ENCODE measurements at places on chromosomes 7 and 10. TPM values are rescaled to one million over a fixed set of nuclear protein-coding genes. Genes with fewer than 3 reads are reported as not detected.

GRCh38 chr10:871951-872403 lies 59.5 kb downstream of the LARP4B start:
- no peak for DNase-seq

GRCh38 chr10:125633517-125633999 lies 49.4 kb downstream of the TEX36 start:
- no peak for DNase-seq

DNA sequence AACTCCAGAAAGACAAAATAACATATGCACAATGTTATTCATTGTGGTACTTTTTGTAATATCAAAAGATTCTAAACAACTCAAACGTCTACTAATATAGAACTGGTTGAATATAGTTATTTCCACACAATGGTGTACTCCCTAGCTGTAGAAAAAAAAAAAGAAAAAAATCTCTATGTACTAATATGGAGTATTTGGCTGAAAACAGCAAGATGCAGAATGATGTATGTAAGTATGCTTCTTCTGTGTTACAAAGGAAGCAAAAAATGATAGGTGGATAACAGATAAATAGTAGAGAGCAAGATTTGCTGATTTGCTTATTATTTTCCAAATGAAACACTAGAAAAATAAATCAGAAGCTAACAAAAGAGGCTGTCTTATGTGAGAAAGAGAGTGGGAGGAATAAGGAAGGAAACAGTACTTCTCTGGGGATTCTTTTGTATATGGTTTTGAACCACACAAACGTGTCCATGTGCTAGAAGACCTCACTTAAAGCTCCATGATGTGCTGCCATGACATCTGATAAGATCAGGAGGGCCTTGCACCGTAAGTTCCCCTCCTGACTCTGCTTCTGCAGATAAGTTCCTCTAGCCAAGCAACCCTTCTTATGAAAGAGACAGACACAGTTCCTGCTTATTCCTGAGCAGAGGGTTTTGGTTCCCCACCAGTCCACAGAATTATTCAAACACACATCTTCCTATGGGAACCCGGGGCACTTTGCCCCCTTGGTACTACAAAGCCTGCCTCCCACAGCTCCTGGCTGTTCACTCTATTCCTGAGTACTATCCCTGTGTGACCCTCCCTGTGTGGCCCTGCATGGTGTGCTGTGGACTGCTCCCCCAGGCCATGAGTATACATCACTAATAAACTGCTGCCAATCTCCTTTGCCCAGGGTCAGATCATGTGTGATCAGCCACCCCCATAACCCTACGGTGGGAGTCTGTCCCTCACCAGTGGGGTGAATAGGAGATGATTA lies 159.1 kb downstream of the CCDC71L start:
- DNase-seq: peak; percentile 12

DNA sequence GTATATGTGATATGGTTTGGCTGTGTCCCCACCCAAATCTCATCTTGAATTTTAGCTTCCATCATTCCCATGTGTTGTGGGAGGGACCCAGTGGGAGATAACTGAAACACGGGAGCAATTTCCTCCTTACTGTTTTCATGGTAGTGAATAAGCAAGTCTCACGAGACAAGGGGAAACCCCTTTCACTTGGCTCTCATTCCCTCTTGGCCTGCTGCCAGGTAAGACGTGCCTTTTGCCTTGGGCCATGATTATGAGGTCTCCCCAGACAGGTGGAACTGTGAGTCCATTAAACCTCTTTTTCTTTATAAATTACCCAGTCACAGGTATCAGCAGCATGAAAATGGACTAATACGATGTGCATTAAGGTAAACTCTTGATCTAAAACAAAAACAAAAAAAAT lies 357.1 kb upstream of the AOAH start:
- DNase-seq: peak; percentile 60

DNA sequence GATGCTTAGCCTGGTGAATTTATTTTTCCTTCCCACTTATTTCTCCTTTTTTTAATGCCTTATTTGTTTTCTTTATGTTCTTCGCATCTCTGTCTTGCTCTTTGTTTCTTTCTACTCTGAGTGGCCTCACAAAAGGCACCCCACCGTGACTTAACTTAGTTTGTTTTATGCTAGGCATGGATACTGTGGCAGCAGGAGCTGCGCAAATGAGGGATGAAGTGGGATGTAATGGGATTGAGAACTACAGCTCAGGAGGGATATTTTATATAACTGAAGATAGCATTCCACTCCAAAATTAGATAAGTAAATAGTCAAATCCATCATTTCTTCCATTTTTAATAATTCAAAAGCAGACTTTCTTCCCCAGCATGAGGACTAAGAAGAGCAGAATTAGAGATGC lies 1.7 kb upstream of the CACNA2D1 start:
- DNase-seq: no peak

DNA sequence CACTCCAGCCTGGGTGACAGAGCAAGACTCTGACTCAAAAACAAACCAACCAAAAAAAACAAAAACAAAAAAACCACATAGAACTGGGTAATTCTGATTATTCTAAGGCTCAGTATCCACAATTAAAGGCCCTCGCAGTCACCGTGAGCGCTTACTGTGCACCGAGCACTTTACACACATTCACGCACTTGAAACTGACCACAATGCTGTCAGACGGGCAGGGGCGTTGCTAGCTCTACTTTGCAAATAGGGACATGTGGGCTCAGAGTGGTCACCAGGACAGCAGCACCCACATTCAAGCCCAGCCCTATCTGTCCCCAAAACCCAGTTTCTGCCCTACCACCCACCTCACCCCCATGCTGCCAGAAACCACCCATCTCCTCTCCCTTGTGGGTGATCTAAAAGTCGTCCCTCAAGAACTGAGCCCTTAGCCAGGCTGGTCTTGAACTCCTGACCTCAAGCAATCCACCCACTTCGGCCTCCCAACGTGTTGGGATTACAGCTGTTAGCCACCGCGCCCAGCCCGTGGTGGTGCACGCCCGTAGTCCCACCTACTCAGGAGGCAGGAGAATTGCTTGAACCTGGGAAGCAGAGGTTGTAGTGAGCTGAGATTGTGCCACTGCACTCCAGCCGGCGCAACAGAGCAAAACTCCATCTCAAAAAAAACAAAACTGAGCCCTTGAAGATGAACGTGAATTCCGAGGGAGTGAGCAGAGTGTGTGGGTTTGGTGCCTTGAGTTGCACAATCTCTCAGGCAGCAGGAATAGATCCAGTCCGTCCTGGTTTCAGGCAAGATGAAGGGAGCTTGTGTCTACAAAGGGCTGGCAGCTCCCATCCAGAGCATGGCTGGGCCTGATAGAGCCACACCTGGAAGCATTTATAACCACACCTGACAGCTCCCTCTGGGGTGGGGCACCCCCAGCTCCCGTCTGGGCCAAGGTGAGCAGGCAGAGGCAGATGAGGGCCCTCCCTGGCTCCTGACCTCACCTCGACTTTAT lies 5.4 kb upstream of the HSPB1 start:
- DNase-seq: no peak

GRCh38 chr10:60862517-60862916 lies 81.5 kb downstream of the RHOBTB1 start:
- DNase-seq: no peak

DNA sequence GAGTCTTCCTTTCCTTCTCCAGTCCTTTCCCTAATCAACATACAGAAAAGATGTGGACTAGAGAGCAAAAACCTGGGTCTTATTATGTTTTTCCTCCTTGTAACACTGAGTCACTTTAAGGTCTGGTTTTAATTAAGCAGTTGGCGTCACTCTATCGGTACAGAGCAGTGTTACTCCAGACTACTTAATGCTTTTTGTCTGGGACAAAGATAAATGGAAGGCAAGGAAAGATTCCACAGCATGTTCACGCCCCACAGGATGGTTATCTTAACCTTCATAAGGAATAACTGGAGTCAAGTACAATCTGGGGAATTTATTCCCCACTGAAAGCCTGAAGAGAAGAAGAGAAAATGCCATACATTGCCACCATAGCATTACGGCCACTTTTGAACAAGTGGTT lies 145.7 kb downstream of the ELAPOR2 start:
- DNase-seq: no peak

- no peak for DNase-seq
Measured at GRCh38 chr10:58887474-58887873, 289.0 kb upstream of the PHYHIPL start.

- DNase-seq: no peak
Measured at GRCh38 chr10:111936143-111936542, 247.4 kb downstream of the GPAM start.

GRCh38 chr10:21495002-21495751 lies 30.3 kb downstream of the SKIDA1 start:
- DNase-seq: no peak

DNA sequence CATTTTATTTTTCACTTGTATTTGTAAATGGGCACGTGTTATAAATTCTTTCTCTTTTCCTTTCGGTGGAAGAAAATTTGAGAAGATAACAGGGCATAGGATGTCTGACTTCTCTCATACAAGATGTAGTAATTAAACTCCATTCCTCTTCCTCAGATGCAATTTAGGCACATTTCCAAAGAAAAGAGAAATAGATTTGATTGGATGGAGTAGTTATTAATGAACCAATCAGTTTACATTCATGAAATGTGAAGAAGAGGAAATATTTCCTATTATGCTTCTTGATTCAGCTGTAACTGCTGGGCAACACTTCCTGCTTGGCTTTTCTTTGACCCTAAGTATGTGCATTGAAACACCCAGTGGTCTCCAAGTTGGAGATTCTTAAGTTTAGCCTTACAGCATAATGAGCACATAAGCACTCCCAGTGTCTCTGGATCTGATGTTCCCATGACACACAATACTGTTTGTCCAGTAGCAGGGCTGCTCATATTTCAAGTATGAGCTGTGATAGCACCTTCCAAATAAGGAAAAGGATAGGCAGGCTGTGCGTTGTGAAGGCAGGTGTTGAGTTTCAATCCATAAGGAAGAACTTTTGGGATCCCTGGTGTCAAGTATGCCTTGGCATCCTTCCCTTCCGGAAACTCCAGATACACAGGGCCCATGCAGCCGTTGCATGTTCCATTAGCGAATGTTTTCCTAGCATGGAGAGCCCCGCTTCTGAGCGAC lies 33.4 kb upstream of the COBL start:
- DNase-seq: no peak

DNA sequence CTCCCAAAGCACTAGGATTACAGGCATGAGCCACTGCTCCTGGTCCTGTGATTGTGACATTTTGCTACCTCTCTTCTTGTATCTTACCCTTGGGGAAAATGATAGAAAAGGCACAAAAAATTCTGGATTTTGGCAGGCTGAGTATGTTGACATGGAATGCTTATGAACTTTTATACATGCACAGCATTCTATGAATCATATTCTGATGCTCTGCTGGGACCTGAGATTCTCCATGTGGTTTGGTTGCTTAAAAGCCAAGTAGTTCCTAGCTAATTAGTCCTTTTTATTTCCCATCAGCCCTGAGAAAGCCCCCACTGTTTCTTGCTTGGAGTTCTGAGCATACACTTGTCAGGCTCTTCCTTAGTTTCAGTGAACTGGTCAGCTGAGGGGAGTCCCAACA lies 8.3 kb upstream of the KAZALD1 start:
- no peak for DNase-seq

Gene CLEC5A
- total RNA-seq: not detected

Gene PPP1R17
- not detected for total RNA-seq

Gene DPYSL4
- 20.9 TPM for total RNA-seq

Gene GPR146
- total RNA-seq: 5.6 TPM

Gene SLC26A3
- not detected for total RNA-seq

Gene AS3MT
- 1.4 TPM for total RNA-seq

Gene ZNF467
- total RNA-seq: not detected

Gene CYP2E1
- total RNA-seq: 0.43 TPM

Gene TCERG1L
- not detected for total RNA-seq
